ENCODE measurements at places on chromosomes 3 and 15.

DNA sequence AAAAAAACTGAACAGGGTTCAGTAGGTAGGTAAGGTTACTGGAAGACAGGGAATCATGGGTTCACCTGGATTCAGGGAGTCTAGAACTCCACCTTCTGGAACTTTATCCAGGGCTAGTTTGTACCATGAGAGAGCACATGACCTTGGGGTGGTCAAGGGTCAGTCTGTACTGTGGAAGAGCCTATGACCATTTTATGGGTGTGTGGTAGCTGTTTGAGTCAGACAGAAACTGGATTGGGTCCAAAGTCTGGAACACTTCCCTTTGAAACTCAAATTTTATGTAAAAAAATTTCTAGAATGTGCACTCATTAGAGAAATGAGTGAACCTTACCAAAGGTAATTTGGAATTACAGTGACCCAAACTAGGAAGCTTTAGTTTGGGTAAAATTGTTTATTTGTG lies 486.0 kb upstream of the AGTR1 start:
- DNase-seq, result no peak

DNA sequence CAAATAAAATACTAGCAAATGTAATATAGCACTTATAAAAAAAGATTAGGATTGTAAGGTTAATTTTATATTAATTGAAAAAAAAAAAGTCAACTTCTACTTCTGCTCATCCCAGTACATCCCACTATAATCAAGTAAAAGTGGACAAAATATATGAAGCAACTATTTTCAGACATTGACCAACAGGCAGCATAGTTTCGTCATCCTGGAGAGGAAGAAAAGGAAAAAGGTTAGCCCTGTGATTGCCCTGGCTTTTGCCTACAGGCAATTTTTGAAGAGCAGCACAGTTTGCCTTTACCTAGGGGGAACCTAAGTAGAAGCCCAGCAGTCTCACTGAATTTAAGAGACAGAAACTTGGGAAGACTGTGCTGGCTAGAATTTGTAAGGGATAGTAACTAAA lies 52.2 kb upstream of the ACTC1 start:
- no peak for DNase-seq

DNA sequence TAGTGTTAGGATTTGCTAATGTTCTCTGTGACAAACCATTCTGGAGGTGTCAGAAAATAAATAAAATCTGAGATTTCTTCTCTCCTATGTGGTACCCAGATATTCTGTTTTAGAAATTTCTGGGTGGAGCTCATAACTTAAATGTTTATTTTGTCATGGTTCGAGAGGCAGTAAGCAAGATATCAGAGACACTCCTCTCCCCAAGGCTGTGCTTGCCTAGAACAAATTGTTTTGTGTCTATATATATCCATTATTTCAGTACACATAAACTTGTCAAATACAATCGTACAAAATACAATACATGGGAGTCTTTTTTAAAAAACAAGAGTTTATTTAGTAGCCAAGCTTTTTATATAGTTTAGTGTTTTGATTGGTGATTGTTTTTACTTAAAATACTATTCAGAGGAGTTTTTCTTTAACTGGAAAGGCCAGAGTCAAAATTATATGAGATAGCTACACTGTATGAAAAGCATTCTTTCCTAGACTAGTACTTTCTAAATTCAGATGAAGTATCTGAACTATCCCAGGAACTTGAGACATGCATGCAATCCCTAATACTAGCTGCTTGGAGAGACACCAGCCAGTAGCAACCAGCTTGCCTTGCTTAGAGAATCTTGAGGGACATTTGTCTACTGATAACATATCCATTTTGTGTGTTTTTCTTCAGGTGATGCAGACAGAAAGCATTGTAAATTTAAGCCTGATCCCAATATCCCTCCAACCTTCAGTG lies 4.7 kb downstream of the EXOG start:
- no peak for DNase-seq

GRCh38 chr3:28907616-28908015 lies 373.3 kb upstream of the RBMS3 start:
- no peak for DNase-seq

DNA sequence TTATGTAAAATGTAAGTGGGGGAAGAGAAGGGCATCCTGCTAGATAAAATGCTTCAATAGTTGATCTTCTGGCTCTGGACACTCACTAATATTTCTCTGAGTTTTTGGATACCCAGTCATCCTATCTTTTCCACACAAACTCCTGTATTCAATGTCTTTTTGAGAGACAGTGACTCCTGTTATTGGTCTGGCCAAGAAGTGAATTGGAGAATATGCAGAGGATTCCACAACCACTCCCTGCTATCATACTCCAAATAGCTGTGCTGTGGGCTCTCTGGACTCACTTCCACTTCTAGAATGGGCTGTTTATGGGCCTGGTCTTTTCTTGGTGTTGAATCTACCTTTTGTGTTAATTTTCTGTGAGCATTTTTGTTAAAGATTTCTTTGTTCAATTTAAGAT lies 376.8 kb downstream of the NLGN1 start:
- no peak for DNase-seq

- no peak for DNase-seq
Measured at GRCh38 chr3:126827121-126827520, 123.1 kb downstream of the CHCHD6 start.

DNA sequence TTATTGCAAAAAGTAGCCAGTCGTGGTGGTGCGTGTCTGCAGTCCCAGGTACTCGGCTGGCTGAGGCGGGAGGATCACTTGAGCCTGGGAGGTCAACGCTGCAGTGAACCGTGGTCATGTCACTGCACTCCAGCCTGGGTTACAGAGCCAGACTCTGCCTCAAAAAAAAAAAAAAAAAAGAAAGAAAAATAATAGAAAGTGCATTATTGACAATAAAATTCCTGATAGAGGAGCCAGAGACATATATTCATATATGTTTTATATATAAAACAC lies 43.6 kb upstream of the PYDC2 start:
- DNase-seq, result no peak

GRCh38 chr15:61731099-61731498 lies 329.1 kb downstream of the VPS13C start:
- no peak for DNase-seq

- no peak for DNase-seq
Measured at GRCh38 chr3:9846931-9847488, 3.2 kb upstream of the RPUSD3 start.

DNA sequence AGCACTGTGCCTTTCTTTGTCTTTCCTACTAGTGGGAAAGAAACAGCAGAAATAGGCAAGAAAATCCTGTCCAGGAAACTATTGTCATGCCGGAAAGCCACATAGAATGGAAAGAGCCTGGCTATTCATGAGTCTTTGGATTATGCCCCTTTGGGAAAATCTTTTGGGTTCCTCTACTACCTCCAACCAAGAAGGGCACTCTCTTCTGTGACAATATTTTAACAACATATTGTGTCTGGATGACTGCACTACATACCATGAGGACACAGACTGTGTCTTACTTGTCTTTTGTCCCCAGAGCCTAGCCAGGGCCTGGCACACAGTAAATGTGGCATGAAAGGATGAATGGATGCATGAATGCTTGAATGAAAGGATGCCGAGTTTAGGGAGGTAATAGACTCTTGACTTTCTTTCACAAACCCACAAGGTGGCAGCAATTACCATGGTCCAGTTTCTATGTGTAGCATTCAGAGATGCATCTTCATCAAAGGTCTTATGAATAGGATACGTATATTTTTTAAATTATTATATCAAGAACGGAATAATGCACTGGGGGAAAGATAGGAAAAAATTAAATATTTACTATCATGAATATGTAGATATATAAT lies 30.3 kb downstream of the ARL14 start:
- no peak for DNase-seq

- no peak for DNase-seq
Measured at GRCh38 chr3:54349691-54350090, 227.3 kb downstream of the CACNA2D3 start.

DNA sequence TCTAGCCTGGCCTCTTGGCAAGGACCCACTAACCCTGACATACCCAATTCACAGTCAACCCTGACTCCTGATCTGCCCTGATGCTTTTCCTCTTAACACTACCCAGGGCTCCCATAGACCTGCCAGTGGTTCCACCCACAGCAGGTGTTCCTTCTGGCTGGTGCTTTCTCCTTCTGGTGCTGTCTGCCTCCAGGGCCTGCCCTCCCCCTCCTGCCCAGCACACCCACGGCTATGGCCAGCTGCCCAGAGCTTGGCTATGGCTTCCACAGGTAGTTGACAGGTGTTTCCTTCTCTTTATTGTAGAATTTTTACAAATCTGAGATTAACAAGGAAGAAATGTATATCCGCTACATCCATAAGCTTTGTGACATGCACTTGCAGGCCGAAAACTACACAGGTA lies 46.5 kb upstream of the MANF start:
- DNase-seq, result no peak

DNA sequence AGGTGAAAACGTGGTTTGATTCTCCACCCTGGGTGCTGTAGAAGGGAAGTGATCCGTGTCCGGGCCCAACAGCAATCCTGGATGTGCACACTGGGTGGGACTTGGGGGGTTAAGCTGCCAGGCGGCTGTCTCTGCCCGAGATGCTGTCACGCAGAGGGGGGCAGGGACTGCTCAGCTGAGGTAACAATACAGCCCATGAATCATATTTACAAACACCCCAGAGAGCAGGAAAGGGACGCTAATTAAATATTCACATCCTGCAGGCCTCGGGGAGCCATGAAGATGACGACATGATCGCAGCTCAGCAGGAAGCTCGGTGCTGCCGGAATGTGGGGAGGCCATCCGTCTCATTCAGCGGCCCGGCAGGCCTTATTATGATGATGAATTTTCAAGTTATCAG lies 17.9 kb upstream of the CRABP1 start:
- no peak for DNase-seq

DNA sequence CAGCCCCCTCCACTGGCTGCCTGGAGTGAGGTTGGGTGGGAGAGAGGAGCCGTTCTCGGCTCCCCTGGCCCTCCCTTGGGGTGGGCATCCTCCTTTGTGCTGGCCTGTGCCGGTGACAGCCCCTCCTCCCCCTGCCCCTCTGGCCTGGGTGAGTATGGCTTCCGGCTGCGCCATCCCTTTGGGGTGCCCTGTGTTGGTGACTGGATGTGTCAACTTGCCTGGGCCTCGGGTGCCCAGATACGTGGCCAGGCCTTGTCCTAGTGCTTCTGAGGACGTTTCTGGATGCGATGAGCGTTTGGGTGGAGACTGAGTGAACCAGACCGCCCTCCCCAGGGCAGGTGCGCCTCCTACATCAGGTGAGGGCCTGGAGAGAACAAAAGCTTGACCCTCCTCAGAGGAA lies 59.7 kb downstream of the PLXNA1 start:
- DNase-seq, result no peak

- no peak for DNase-seq
Measured at GRCh38 chr15:74387141-74387541, 19.7 kb upstream of the CYP11A1 start.

- DNase-seq, result no peak
Measured at GRCh38 chr3:40477666-40478065, 744 bp downstream of the ZNF619 start.

DNA sequence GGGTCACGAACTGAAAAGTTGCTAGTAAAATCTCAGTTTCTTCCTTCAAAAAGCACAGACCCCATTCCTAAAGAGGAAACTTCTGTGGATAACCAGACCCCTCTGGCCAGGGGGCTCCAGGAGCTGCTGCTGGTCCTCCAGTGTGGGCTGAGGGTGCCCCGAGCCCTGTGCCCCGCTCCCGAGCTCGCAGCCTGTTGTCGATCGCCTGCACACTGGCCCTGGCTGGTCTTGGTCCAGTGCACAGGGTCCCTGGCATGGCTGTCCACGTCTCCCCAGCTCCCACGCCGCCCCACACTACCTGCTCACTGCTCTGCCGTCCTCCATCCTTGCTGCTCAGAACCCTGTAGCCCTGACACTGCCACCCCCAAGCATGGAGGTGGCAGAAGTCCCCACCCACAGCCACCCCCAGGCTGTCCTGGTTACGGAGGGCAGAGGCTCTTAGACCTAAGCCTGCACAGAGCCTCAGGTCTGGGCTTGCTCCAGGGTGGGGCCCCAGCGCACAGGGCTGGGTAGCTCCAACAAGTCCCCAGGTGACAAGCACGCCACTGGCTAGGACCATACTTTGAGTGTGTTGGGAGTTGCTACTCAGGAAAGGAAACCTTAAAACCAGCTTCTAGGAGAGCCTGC lies 87.0 kb downstream of the PLXNA1 start:
- no peak for DNase-seq

- no peak for DNase-seq
Measured at GRCh38 chr3:126083511-126083912, 412 bp downstream of the SLC41A3 start.

GRCh38 chr15:50229336-50229735 lies 36.2 kb downstream of the HDC start:
- no peak for DNase-seq

GRCh38 chr3:171401432-171401831 lies 58.8 kb downstream of the TNIK start:
- no peak for DNase-seq

DNA sequence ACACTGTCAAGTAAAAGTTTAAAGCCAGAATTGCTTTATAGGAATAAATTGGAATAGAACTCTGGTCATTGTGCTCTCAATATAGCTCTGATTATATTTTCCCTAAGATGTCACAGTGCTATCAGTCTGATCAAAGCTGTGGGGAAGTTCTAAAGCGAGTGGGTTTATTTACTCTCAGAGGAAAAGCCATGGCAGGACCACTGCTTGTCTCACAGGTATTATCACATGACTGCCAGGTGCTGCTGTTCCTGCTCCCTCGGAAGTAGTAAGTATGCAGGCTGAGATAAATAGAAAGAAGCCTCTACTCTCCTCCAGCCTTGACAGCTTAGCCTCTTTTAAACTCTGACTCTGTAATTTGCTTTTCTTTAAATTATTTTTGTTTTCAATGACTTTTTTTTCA lies 49.1 kb upstream of the UTS2B start:
- no peak for DNase-seq

GRCh38 chr15:51809457-51809856 lies 20.0 kb upstream of the TMOD3 start:
- no peak for DNase-seq

DNA sequence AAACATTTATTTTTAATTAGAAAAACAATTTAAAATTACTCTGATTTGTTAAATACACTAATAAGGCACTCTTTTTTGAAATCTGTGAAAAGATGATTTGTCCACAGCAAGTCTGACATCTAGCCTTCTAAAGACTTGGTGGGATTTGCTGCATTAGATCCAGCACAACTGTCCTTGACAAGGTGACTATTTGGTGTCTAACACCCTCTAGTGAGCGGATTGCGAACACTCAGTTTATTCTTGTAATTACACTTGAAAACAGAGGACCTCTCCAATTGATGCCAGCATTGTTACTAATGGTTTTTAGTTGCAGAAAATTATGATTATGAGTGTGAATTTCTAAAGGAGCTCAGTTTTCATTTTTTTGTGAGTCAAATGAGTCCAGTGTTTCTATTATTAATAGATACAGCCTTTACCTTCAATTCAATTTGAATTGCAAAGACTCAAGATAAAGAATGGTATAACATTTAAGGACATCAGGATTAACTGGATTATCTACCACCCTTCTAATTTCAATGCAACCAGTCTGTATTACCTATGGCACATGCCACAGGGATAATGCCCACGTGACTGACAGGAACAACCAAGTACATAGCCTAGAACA lies 29.7 kb upstream of the STRIT1 start:
- DNase-seq, result no peak

GRCh38 chr15:55515491-55515890 lies 7.5 kb upstream of the DNAAF4 start:
- no peak for DNase-seq

Measured in ascending aorta (tissue), 2 donors.